Motor neuron (in vitro differentiated cells): ENCODE measurements at places on chromosomes 4 and X. TPM values are rescaled to one million over a fixed set of nuclear protein-coding genes. Genes with fewer than 3 reads are reported as not detected.
A peak's percentile ranks its signal among the peaks of the same experiment; 100 is the strongest.

Gene USP51
- total RNA-seq, result 3.0 and 3.2 TPM in 2 replicates

Gene LRRC66
- total RNA-seq, result 0.57 and 1.4 TPM in 2 replicates

Gene CFP
- total RNA-seq, result 0.64 and 1.3 TPM in 2 replicates

Gene HSD17B13
- 19.1 and 20.6 TPM in 2 replicates for total RNA-seq

Gene KLHL4
- total RNA-seq, result 10.4 and 11.8 TPM in 2 replicates

Gene USP17L15
- total RNA-seq, result not detected in 2 replicates

Gene SPATA18
- total RNA-seq, result 23.5 and 32.5 TPM in 2 replicates

Gene COL4A6
- total RNA-seq, result 6.4 and 8.8 TPM in 2 replicates

Gene CDKL2
- 0.18 and 0.93 TPM in 2 replicates for total RNA-seq

GRCh38 chr4:48074657-48075056 lies 58.1 kb downstream of the NIPAL1 start:
- ATAC-seq, result no peak

GRCh38 chr4:167339781-167340180 lies 105.5 kb upstream of the SPOCK3 start:
- no peak for ATAC-seq

DNA sequence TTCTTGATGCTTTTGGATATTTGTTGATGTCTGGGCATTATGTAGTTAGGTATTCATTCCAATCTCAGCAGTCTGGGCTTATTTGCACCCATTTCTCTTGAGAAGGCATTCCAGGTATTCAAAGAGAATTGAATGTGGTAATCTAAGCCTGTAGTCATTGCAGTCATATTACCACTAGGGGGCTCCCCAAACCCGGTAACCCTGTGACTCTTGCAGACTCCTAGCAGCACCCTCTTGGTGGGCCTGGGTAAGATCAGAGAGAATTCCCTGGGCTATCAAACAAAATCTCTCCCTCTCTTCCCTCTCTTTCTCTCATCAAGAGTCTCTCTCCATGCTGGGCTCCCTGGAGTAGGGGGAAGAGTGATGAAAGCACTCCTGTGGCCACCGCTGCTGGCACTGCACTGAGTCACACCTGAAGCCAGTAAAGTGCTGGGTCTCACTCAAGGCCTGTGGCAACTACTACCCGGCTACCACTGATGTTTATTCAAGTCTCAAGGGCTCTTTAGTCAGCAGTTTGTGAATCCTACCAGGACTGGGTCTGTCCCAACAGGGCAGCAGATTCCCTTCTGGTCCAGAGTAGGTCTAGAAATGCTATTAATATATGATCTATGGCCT lies 187.7 kb upstream of the NUDT10 start:
- ATAC-seq, result peak; percentile 76

DNA sequence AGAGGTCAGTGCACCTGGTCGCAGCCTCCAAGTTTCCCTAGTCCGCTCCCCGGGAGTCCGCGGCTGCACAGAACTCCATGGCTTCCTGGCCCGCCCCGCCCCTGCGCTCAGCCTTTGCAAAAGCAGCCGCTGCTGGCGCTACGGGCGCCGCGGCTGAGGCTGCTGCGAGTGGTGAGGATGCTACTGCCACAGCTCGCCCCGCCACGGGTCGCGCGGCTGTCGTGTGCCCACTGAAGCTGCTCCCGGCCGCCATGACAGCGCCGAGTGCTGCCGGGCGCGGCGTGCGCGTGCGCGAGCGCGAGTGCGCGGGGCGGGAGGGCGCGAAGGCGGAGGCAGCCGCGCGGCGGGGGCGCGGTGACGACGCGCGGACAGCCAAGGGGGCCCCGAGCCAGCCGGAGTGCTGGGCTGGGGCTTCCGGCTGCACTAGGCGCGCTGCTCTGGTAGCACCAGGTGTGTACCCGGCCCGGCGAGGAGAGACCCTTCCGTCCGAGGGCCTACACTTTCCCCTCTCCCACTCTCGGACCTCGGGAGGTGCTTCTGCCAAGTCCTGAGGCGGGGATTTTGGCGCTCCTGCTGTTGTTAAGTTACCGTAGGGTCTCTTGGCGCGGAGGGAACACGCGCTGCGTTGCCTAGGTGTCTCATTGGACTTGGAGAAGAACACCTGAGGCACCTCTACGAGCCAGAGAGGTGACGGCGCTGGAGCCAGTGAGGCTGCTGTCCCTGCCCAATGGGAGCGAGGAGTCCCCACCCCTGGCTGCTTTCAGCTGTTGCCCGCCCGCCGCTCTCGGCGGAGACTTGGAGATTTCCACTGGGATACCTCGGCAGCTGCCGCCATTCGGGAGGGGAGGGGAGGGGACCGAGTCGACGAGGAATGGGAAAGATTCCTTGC lies 619 bp upstream of the LRBA start:
- peak; percentile 89 for ATAC-seq

- ATAC-seq, result no peak
Measured at GRCh38 chr4:54842656-54843055, 184.9 kb downstream of the KIT start.

DNA sequence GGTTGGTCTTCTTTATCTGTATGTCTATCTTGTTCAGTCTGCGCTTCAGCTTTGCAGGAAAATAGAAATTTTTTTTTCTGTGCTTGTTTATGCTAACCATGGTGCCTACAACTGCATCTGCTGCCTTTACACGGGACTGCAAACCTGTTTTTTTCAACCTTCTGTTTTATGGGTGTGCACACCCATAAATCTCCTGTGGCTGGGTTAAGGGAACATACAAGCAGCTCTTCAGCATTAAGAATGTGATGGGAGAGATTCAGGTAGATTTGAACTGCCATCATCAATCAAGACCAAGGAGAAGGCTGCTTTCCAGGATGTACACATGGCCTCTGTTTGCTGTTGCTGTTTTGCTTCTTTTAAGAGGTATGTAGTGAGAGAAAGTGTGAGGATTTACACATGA lies 502.9 kb downstream of the ANKRD50 start:
- no peak for ATAC-seq

DNA sequence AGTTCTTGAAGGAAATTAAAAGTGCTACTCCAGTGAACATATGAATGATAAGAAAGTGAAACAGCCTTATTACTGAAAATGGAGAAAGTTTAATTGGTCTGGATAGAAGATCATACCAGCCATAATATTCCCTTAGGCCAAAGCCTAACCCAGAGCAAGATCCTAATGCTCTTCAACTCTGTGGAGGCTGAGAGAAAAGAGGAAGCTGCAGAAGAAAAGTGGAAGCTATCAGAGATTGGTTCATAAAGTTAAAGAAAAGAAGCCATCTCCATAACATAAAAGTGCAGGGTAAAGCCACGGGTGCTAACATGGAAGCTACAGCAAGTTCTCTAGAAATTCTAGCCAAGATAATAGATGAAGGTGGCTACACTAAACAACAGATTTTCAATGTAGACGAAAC lies 85.5 kb upstream of the ATOH1 start:
- no peak for ATAC-seq

- ATAC-seq, result peak; percentile 77
Measured at GRCh38 chr4:15354371-15355297, 73.2 kb upstream of the C1QTNF7 start.

- ATAC-seq, result no peak
Measured at GRCh38 chrX:68568136-68568535, 69.3 kb downstream of the YIPF6 start.

- no peak for ATAC-seq
Measured at GRCh38 chrX:115624916-115625315, 63.9 kb downstream of the PLS3 start.

DNA sequence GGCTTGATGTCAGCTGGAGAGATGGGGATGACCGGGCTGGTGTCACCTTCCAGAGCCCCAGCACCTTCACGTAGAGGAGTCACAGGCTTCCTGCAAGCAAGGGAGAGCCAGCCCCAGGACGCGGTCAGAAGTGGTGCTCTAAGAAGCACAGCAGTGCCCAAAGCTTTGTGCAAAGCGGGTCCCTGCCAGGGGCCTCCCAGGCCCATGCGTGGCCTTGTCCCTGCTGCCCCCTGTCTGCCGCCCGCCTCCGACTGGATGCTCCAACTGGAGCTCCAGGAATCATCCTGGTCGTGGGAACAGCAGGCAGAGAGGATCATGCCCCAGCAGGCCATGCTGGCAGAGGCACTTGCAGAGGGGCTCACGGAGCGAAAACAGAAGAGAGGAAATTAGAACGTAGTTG lies 40.1 kb upstream of the LRPAP1 start:
- ATAC-seq, result no peak

DNA sequence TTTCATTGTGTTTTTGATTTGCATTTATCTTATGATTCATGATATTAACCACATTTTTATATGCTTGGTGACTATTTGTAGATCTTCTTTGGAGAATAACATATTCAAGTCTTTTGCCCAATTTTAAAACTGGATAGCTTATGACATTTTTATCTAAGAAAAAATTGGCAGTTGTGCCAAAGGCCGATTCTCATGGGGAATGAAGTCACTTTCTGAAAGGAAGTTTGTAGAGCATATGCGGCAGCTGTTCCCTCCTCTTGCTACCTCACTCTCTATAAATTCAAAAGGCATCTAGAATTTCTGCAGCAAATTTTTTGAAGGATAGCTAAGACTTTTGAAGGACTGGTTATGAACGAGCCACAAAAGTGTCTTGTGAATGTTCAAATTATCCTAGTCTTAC lies 2353.5 kb downstream of the ARAP2 start:
- no peak for ATAC-seq

GRCh38 chr4:75513526-75514130 lies 575 bp downstream of the RCHY1 start:
- ATAC-seq, result no peak

DNA sequence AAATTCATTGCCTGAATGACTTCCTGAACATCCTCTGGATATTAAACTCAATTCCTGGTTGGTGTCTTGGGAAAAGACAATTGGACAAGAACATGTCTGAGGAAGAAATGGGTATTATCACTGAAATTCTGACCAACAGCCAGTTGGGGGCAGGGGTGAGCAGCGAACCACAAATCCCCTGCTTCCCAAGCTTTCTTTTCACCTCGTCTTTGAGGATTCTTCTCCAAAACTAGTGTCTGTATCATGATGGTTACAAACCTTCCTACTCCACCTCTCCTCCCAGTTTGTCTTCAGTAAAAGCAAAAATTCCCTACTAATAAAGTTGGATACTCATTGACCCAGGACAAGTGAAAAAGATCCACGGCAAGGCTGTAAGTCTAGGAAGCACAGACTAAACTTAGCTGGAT lies 48.3 kb upstream of the WDR1 start:
- ATAC-seq, result no peak

- ATAC-seq, result no peak
Measured at GRCh38 chr4:146462251-146462650, 59.5 kb downstream of the SLC10A7 start.

GRCh38 chrX:147476008-147476407 lies 435.7 kb upstream of the FMR1 start:
- no peak for ATAC-seq

DNA sequence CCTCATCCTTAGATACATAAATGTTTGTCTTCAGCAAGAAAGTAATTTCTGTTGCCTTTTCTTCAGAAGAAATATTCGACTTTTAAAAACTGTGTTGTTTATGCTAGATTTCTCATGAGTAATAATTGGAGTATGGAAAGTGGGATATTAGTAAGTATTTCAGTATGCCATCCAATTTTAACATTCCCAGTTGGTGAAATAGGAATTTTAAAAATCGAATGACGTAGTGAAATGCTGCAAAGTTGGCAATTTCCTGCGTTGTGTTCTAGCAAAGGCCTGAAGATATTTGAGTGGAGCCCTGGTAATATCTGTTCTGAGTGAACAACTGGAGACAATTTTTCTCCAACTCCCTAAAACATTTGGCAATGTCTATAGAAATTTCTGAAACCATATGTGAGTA lies 190.1 kb downstream of the ZNF330 start:
- ATAC-seq, result no peak

GRCh38 chr4:149825336-149825735 lies 9.7 kb upstream of the IQCM start:
- no peak for ATAC-seq

GRCh38 chrX:29478336-29479069 lies 736.9 kb upstream of the MAGEB2 start:
- no peak for ATAC-seq

DNA sequence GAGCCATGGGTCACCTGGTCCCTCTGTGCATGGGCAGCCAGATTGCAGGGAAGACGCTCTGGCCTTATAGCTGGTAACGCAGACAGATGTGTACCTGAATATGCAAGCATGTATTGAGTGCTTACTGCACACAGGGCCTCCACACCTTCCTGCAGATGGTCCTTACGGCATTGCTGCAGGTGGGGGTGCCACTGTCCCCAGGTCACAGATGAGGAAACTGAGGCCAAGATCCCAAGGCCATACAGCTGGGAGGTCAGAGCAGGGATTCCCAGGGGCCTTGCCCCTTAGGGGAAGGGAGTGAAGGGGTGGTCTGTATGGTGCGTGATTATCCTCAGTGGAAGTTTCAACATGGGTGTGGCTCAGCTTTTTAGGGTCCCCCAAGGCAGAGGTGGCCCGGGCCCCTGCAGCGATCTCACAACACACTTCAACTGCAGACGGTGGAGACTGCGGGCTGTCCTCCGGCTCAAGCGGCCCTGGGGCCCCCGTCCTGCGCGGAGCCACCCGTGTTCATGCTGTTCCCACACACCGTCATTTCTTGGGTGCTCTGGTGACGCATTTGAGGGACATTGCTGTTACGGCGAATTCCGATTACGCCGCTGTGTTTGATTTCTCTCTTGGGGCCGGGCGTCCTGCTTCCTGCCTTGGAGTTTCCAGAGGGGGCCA lies 8.1 kb downstream of the DOK7 start:
- ATAC-seq, result no peak

DNA sequence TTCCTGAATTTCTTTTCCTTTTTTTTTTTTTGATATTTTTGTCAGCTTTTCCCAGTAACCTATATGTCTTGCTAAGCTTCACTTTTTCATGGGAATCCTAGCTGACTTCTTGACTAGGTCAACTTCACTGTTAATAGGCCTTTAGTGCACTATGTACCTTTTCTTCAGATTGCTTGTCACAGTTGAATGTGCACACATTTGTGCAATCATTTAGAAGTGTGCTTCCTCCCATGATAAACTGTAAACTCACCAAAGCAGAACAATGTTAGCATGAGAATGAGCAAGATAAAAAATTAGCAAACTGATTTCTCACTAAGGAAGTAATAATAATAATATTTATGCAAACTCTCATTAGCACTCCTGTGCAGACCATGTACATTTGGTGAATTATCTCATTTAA lies 173.2 kb downstream of the PABPC4L start:
- no peak for ATAC-seq

DNA sequence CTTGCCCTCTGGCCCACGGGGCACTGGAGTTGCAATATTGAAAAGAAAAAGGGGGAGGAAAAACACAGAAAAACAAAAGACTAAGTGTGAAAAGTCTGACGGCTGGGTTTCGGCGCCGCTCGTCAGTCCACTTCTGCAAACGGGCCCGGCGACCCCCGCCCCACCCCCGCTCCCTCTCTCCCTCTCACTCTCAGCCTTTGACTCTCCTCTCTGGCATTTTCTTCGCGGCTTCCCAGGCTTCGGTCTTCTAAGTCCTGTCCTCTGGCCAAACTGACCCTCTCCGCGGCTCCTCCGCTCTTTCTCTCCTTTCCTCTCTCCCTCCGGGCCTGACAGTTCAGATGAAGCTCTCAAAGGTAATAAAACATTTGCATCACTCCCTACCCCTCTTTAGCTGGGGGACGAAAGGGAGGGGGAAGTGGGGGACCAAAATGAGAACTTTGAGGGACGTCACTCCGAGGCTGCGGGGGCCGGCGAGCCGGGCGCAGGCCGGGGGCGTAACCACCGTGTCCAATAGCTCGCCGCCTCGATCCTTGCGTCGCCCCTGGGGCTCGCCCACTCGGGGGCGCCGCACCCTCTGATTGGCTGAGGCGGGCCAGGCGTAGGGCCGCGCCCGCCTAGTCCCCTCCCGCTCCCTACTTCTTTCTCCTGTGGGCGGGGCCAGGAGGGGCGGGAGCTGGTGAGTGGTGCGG lies at the start of gene NKX6-1:
TSS of gene NKX6-1 (minus strand) at position 358 of the 689 bp plus-strand sequence. CDS start 1,064 bp downstream, outside the sequence.
- ATAC-seq, result peak; percentile 66

GRCh38 chr4:174119830-174120229 lies 163.6 kb downstream of the FBXO8 start:
- no peak for ATAC-seq
